ENCODE measurements at places on chromosomes 7 and 10.

GRCh38 chr7:32609463-32609862 lies 114.2 kb downstream of the AVL9 start:
- DNase-seq, result no peak

DNA sequence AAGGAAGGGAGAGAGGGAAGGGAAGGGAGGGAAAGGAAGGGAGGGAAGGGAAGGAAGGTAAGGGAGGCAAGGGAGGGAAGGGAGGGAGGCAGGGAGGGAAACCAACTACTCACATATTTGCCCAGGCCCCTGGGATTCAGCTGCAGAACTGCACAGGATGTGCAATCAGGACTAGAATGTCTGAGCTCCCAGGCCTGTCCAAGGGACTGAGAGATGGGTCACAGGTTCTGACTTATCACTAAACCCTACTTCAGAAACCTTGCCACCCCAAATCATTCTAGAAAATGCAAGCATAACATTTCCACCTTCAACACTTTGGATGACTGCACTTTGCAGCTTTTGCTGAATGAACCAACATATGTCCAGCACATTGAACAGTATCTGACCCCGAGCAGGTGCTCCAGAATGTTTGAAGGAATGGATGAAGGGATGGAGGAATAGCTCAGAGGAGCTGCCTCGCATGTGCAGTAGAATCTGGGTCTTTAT lies 245.3 kb downstream of the KCNMA1 start:
- DNase-seq, result no peak

DNA sequence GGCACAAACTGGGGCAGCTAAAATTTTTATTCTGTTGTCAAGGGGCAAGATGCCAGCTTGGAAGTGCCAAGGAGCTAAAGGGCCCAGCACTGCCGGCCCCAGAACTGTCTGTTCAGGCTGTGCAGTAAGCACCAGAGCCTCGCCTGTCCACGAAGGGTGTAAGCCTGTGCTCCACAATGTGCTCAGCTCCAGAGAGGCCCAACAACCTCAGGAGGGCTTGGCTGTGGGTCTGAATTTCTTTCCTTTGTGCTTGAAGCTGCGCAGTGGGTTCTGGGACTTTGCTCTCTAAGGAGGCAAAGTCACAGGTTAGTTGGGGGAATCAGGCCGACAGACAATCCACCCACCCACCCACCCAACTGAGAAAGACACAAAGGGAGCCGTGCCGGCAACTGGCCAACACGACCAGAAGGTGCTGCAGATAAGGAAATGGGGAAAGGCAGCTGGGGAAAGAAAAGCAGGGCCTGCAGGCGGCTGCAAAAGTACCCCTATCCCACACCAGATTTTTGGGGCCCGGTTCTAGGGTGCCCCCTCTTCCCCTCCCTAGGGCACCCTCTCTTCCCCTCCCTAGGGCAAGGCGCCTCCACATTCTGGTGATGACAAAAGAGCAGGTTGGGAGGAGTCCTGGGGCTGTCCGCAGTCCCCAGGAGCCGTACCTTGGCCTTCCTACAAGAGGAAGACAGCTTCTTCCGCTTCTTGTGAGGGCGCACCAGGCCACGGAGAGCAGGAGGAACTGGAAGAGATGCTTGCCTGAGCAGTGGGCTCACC lies 7.7 kb downstream of the DDX56 start:
- DNase-seq, result no peak

DNA sequence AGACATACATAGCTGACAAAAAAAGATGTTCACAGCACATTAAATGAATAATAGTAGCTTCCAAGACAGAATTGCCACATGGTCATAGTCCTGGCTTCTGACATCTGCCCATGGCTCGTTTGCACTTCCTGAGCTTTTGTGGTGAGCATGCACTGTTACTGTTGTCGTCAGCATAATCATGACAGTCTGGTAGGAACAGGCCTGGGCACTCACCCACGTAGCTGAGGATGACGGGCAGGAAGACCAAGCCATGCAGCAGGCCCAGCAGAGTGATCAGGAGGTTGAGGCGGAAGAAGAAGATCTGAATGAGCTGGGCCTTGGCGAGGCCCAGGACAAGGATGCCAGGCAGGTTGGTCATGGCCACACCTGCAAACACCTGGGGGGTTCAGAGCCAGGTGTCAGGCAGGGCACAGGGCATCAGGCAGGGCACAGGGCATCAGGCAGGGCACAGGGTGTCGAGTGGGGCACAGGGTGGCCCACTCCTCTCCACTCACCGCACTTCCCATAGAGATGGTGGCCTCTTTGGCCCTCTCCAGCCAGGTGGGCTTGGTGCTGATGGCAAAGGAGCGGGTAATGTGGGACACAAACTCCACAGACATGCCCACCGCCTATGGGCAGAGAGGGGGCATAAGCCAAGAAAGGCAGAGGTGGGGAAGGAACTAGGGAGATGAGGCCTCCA lies 25.3 kb upstream of the NUDCD3 start:
- no peak for DNase-seq

GRCh38 chr10:279232-279631 lies 144.0 kb downstream of the ZMYND11 start:
- no peak for DNase-seq

- no peak for DNase-seq
These were observed 252.6 kb downstream of the DOCK4 start for GRCh38 chr7:111953611-111954010.

GRCh38 chr10:85647741-85648140 lies 718.9 kb downstream of the GRID1 start:
- DNase-seq, result no peak

- no peak for DNase-seq
These were observed 69.1 kb upstream of the MXI1 start for GRCh38 chr10:110138197-110138812.

- peak; percentile 71 for DNase-seq
These were observed 826 bp downstream of the CHPF2 start for GRCh38 chr7:151232917-151233701.

- DNase-seq, result no peak
These were observed 65.9 kb downstream of the PAX2 start for GRCh38 chr10:100811261-100811660.

DNA sequence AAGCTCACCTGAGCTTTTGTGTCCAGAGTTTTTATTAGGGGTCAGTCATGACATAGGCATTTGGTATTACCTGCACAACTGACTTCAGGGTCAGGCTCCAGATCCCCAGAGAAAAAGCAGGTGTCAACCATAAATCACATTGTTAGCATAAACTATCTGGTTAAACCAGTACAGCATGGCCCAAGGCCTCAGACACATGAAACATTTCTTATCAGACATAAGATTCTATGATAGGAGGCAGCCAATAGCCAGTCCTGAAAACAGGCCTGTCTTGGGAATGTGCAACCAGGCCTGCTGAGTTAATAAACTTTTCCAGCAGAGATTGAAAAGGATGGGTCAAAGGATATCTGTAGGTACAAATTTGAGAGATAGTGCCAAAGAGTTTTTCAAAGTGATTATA lies 116.1 kb downstream of the TPST1 start:
- DNase-seq, result no peak

DNA sequence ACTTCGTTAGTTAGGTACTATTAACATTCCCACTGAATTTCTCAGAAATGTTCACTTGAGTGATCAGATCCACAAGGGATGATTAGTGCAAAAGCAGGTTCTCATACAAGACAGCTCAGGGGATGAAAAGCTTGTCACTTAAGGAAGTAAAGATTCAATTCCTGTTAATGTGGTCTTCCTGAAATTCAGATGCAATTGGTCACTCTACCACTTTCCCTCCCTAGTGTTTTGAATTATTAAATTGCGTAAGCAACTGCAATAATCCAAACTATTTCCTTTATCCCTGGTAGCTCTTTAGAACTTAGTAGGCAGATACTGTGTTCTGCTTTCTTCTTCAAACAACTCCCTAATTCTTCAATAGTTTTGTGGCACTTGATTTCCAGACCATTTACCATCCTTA lies 121.4 kb downstream of the MAGI2 start:
- no peak for DNase-seq

DNA sequence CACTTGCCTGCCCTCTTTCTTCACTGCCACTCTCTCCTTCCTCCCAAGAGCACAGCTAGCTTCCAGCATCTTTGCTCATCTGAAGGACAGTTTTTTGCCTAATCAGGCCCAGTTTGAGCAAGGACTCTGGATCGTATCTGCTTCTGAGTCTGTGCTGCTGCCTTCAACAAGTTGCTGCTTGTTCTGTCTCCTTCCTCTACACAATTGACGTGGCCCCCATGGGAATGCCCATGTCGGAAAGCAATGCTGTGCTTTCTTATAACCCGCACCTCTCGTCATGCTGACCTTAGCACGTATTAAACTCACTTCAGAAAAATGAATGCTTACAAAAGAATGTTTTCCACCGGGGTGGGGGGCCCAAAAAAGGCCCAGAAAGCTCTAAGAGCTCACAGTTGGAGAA lies 324.7 kb upstream of the C7orf33 start:
- DNase-seq, result no peak

DNA sequence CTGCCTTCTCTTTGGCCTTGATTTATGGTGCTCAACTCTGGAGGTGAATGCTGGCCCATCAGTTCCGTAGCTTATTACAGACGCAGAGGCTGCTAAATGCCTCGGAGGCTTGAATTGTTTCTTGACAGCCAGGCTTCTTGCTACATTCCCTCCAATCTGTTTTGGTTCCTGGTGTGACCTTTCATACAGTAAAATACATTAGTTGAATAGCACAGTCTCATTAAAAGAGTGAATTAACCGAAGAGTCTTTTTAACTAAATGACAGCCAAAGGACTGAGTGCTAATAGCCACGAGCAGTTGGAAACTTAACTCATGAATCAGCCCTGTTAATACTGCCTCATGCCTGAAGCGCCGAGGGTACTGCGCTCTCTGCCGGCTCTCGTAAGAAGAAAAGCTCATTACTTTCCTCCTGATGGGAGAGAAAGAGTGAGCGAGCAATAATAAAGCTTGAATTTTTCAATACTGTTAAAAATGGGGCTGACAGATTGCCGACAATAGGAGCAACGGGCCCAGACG lies 236.4 kb upstream of the GPR26 start:
- DNase-seq, result no peak

DNA sequence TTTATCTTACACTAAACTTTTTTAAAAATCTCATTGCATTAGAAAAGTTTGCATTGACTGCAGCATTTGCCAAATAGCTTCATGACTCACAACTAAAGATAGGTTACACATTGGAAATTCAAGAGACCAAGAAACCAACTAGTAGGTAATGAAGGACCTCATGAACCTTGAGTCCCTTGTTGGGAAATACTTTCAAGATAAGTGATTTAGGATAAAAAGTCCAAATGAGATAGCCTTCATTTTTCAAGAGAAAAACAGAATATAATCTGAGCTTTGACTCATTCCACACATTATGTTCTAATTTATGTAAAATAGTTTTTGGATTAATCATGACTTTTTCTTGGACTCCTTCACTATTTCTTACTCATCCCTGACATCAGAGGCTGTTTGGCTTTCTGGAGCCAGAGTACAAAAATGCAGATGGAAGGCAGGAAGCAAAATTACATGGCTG lies 13.1 kb upstream of the LIPF start:
- DNase-seq, result no peak

DNA sequence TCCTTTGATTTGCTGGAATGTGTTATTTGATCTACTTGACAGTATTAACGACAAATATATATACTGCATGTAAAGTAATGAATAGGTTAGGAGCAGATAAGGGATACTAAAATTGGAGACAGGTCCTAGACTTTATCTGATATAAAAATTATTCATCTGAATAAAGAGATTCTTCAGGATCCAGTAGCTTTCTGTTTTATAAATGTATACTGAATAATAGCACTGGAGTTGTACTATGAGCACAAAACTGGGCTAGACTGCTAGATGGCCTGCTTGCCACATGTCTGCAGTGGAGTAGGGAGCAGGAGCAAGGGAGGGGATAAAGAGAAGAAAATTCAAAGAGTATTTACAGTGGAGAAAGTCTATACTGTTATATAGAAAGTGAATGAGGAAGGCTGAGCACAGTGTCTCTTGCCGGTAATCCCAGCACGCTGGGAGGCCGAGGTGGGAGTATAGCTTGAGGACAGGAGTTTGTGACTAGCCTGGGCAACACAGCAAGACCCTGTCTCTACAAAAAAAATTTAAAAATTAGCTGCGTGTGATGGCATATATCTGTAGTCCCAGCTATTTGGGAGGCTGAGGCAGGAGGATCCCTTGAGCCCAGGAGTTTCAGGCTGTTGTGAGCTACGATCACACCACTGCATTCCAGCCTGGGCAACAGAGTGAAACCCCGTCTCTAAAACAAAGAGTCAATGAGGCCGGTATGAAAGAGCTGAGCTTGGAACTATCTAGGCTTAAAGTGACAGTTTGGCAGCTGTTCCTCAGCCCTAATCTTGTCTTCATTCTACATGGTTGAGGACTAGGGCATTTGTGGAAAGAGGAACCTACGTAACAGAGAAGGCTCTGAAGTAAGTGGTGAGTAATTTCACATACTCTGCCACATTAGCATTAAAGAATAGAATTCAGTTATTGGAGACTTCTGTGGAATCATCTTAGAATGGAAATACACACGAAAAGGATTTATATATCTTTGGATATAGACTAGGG lies 41.8 kb downstream of the CD36 start:
- no peak for DNase-seq

- DNase-seq, result no peak
These were observed 266.3 kb downstream of the RPS24 start for GRCh38 chr10:78299851-78300468.

- DNase-seq, result no peak
These were observed 133.2 kb downstream of the PKD1L1 start for GRCh38 chr7:47814905-47815613.

GRCh38 chr7:111018447-111018846 lies 72.5 kb upstream of the LRRN3 start:
- no peak for DNase-seq

- DNase-seq, result no peak
These were observed 56.2 kb upstream of the CACUL1 start for GRCh38 chr10:118810796-118811505.

DNA sequence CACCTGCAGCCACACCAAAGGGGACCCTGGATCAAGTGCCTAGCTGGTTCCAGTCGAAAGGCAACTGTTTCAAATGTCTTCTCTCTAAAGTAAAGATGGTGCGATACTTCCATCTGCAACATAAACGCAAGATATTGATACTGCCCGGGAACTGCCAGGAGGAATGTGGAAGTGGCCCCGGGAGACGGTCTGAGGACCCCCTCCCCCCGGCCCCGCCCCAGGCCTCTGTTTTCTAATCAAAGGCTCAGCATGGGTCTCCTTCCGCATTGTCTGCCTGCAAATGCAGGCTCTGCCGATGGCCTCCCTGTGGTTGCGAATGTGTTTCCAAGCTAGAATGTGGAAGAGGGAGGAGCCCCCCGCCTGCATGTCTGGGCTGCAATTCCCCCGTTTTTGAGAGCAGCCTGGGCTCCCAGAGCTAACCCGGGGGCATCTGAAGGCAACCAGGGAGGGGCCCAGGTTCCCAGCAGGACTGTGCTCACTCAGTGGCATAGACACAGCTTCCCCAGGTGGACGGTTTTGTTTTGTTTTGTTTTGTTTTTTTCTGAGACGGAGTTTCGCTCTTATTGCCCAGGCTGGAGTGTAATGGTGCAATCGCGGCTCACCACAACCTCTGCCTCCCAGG lies 223.9 kb upstream of the PPP2R2D start:
- DNase-seq, result no peak

DNA sequence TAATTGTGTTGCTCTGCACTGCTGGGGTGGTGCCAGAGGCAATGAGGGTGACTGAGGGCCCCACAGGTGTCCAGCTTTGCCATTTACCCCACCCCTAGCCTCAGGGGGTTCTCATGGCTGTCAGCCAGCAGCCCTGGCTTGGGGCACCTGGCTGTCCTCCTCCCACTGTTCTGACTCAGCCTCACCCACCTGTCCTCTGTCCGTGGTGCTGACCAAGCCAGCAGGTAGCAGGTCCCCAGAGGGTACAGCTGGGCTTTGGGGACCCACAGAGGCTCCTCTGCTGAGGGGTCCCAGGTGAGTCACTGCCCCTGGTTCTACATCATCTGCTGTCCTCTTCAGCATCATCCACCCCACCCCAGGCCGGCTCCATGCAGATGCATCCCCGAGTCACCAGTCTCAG lies 32.2 kb upstream of the ZNF716 start:
- DNase-seq, result no peak

- DNase-seq, result no peak
These were observed 264.5 kb upstream of the NEBL start for GRCh38 chr10:21161647-21162046.
